ENCODE measurements at places on chromosomes 7 and 10.

GRCh38 chr10:6083523-6084475 lies 5.0 kb upstream of the RBM17 start:
- H3K4me3 ChIP-seq, result no peak overlapping the region
- H3K27ac ChIP-seq, result no peak overlapping the region
- no peaks in the 10 kb centered on the region for H3K36me3 ChIP-seq
- peaks cover 21% of the 10 kb centered on the region for H3K27me3 ChIP-seq

DNA sequence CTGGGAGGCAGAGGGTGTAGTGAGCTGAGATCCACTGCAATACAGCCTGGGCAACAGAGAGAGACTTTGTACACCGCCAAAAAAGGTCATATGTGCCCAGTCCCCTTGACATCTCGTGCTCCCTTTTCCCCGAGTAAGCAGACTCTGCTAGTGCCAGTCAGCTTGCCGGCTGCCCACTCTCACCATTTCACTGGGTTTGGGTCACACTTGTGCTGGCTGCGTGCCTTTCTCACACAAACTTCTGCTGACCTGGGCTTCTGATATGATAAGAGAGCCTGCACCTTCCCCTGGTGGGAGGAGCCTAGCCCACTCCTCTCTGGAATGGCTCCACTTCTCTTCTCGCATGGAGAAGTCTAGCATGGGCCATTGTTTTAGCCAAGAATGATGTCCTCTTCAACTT lies 53.4 kb downstream of the MPP7 start:
- no peak overlapping the region for H3K4me3 ChIP-seq
- H3K27me3 ChIP-seq, result peaks cover 3% of the 10 kb centered on the region
- H3K27ac ChIP-seq, result no peak overlapping the region
- DNase-seq, result no peak
- no peaks in the 10 kb centered on the region for H3K36me3 ChIP-seq

DNA sequence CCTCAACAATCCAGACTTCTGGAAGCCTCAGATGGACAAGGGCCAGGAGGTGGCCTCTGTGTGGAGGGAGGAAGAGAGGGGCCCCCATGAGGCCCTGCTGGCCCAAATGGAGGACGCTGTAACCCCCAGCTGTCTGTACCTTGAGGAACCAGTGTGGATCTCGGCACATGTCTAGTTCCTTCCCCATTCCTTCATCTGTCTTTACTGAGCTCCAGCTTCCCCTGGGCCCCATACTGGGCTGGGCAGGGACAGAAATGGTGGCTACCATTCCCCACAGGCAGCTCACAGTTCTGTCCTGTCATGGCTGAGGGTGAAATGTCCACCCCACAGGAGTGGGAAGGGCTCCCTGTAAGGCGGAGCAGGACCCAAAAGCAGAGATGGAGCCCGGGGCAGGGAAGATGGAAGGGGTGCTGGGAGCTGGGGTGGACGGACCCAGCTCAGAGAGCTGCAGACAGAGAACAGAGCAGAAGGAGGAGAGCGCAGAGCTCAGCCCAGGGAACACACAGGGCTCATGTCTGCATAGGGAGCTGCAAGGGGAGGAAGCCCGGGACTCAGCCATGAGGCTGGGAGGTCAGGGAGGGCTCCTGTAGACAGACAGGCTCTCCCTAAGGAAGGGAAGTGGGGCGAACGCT lies 22.8 kb downstream of the ANTXRL start:
- no peaks in the 10 kb centered on the region for H3K27me3 ChIP-seq
- H3K4me1 ChIP-seq, result peaks cover 5% of the 10 kb centered on the region
- H3K27ac ChIP-seq, result no peak overlapping the region

- no peaks in the 10 kb centered on the region for H3K36me3 ChIP-seq
- peaks cover 23% of the 10 kb centered on the region for H3K4me1 ChIP-seq
- no peak overlapping the region for H3K27ac ChIP-seq
- no peak overlapping the region for H3K4me3 ChIP-seq
- DNase-seq, result no peak
Measured at GRCh38 chr10:1567742-1568495, 169.4 kb downstream of the ADARB2 start.

- no peak overlapping the region for H3K27ac ChIP-seq
- H3K4me1 ChIP-seq, result peaks cover 5% of the 10 kb centered on the region
- H3K4me3 ChIP-seq, result no peak overlapping the region
- peaks cover 35% of the 10 kb centered on the region for H3K27me3 ChIP-seq
- H3K36me3 ChIP-seq, result no peaks in the 10 kb centered on the region
- DNase-seq, result no peak
Measured at GRCh38 chr7:124762611-124763143, 2.9 kb downstream of the GPR37 start.

DNA sequence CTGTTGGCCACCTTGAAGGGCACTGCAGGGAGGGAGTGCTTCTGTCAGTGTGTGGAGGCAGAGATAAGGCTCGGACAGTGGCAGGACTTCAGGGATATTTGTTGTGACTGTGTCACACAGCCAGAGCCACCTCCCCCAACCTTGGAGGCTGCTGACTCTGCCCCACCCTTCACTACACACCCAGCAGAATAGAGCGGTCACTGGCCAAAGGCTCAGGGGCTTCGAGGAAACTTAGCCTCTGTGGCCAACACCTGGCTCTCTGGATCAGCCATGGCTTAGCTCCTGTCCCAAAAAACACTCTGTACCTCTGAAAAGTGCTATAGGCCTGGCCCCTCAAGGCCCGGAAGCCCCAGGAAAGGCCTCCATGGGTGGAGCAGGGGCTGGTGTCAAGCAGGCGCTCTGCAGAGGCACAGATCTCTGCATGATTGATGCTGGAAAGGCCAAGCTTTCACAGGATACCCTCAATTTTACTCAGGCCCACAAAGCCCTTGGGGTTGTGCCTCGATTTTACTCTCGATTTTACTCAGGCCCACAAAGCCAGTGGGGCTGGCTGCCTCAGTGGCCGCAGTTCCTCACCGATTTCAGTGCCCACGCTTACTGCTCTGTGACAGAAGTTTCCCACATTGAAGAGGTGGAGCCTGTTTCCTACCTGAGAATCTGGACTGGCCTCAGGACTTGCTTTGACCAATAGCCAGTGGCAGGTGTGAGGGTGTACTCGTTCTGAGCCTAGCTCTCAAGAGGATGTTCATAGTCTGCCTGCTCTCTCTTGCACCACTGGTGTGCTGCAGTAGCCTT lies 113.2 kb upstream of the GPR26 start:
- H3K27me3 ChIP-seq, result peaks cover 45% of the 10 kb centered on the region
- no peak overlapping the region for H3K27ac ChIP-seq
- no peaks in the 10 kb centered on the region for H3K36me3 ChIP-seq
- no peak overlapping the region for H3K4me3 ChIP-seq
- peaks cover 16% of the 10 kb centered on the region for H3K4me1 ChIP-seq

DNA sequence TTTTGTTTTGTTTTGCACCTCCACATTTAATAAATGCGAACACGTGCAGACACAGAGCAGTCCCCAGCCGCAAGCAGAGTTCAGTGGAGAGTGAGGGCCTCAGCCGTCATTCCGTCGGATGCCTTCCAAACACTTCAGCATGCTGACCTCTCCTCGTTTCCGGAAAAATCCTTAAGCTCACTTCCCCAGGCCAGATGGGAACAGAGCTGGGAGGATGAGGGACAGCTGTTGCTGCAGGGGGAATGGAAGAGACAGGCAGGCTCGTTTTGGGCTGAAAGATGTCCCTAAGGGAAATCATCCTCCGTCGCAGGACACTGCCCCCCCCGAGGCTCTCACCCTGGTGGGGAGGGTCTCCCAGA lies 17.2 kb upstream of the FGFR2 start:
- no peak overlapping the region for H3K4me3 ChIP-seq
- no peaks in the 10 kb centered on the region for H3K36me3 ChIP-seq
- H3K27me3 ChIP-seq, result peaks cover 29% of the 10 kb centered on the region
- no peak for DNase-seq
- peaks cover 43% of the 10 kb centered on the region for H3K4me1 ChIP-seq
